ENCODE measurements at places on chromosomes 12 and 14.

GRCh38 chr14:98244162-98244948 is 1027.6 kb downstream of the BCL11B start:
- no peak for DNase-seq

- DNase-seq, result no peak
These were observed 1182.8 kb downstream of the FLRT2 start for GRCh38 chr14:86712727-86713126.

DNA sequence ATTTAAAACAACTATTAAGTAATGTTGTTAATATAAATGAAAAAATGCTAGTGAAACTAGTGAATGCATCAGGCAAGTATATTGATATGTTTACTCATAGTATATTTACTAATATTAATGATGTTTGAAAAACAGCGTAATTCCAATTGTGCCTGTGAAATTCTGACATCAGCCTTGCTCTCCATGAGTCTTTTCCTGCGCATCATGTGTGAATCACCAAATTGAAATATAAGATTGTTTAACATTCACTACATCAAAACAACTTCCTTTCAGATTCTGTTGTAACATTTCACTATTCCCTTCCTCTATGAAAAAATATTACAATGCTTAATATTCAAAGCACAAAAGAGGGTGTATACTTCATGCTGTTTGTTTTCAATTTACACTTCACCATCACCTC is 1995.9 kb upstream of the SEL1L start:
- DNase-seq, result no peak

- DNase-seq, result no peak
These were observed 305.0 kb upstream of the DIO3 start for GRCh38 chr14:101256266-101256665.

DNA sequence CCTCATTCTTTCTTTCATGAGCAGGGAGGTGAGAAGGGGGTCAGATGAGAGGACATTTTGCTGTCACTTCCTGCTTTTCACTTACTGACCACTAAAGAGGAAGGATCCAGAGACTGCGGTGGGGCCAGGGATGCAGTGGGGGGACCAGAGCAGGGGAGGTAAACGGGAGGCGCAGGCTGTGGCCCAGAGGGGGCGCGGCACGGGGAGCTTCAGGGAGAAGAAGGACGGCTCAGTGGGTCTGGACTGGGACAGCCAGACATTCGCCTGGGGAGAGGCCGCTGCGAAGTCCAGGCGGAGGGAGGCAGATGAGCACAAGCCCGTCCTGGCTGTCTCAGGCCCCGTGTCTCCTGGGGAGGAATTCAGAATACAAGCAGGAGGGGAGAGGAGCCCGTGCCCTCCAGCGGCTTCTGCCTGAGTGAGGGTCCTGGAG is 41.2 kb downstream of the SLC6A12 start:
- DNase-seq, result no peak

- peak; percentile 25 for DNase-seq
These were observed 3.4 kb downstream of the PTHLH start for GRCh38 chr12:27968972-27969623.

DNA sequence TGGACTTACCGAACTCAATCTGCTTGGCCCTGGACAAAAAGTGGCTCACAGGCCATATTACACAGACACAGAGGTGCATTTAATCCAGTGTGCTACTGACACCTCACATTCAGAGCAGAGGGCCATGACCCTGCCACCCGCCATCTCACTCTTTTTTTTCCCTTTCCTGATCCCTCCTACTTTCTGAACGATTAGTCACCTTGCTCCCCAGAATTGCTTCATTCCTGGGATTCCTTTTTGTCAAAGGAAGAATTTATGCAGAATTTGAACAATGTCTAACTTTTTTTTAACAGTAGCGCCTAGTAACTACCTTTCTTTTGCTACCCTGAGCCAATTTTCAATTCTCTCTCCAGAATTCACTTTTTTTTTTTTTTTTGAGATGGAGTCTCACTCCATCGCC is 4.6 kb downstream of the PKP2 start:
- no peak for DNase-seq

DNA sequence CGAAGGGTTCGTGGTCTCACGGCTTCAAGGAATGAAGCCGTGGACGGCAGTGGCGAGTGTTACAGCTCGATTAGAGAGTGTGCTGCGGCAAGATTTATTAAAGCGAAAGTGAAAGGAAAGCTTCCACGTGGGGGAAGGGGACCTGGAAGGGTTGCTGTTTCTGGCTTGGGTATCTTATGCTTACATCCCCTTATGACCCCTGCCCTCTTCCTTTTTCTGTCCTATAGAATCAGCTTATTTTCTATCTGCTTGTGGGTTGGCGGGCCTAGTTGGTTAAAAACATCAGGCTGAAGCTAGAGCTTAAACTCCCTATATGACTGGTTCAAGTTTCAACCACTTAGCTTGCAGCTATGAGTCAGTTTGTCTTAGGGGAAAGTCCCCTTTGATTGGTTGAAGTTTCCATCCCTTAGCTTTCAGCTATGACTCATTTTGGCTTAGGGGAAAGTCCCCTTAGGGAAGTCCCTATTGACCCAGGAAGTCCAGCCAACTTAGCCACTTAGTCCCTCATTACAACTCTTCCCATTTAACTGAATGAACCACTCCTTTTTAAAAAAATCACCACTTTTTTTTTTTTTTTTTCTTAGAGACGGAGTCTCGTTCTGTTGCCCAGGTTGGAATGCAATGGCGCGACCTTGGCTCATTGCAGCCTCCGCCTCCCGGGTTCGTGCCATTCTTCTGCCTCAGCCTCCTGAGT is 1494.7 kb upstream of the TMEM132C start:
- peak; percentile 34 for DNase-seq

- DNase-seq, result no peak
These were observed 5.2 kb downstream of the TRAFD1 start for GRCh38 chr12:112130441-112130998.

DNA sequence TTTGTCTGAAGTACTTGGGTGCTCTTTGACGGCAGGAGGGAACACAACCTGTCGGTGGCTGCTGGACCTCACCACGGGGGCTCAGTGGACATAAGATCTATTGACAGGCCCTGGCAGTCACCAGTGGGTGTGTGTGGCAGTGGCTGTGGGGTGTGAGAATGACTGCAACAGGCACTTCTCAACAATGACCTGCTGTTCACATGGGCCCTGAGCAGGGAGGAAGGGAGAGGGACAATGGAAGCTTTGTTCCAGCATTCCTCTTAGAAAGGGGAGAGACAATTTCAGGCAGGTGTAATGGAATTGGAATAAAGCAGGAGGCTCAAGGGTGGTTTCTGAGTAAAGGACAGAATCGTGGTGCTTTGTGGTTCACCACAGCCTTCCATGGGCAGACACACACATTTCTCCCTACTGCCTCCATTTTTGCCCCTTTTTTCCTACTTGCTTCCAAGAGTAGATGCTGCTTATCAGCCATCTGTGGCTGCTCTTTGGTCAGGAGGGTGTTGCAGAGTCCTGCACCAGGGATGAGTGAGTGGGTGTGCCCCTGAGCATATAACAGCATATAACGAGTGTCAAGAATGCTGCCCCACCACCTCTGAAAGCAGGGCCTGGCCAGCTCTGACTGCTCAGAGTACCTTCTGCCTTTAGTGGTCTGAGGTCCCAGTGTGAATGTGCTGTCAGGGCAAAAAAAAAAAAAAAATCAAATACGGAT is 267.7 kb downstream of the RASSF9 start:
- no peak for DNase-seq

GRCh38 chr12:69569236-69569635 is 16.0 kb upstream of the CCT2 start:
- no peak for DNase-seq

GRCh38 chr12:114405519-114406271 is at the start of gene TBX5:
TSS of gene TBX5 (minus strand) at chr12:114406144. CDS start at chr12:114403898, 2,246 bp downstream.
- no peak for DNase-seq

DNA sequence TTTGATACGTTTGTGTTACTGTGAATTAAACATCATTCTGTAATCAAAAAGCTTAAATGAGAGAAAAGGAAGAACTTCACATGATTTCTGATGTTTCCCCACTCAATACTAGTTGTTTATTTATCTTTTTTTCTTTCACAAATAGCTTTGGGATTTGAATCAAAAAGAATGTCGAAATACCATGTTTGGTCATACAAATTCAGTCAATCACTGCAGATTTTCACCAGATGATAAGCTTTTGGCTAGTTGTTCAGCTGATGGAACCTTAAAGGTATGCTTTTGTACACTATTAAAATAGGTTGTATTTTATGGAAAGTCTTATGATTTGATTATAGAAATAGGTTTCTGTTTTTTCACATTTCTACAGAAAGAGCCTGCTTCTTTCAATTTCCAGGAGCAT is 41.5 kb downstream of the APAF1 start:
- no peak for DNase-seq

Data from stimulated activated CD8-positive, alpha-beta memory T cell treated with anti-CD3 and anti-CD28 coated beads, Interleukin-4, amount 100 ng/mL, for 48 hours (primary cell).